Mesothelial cell of epicardium (in vitro differentiated cells): ENCODE measurements at places on chromosomes 16 and 17.

DNA sequence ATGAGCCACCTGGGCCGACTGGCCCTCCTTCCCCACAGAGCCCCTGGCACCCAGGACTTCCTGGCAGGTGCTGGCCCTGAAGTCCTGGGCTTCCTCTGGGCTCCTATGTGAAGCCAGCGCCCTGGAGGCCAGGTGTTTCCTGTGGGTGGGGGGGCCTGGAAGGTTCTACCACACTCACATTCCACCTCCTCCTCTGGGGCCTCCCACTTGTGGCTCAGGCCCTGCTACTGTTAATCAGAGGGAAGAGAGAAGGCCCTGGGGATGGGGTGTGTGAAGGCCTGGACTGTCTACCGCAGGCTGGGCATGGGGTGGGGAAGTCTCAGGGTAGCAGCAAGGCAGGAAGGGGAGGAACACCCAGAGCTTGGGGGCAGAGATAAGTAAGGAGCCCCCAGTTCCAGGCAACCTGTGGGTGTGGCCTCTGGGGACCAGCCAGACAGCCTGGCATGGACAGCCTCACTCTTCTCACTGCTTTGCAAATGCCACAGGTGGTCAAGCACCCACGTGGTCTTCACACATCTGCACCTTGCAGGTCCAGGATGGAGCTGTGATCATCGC, 111.9 kb upstream of the TNRC6C start:
- DNase-seq = no peak

DNA sequence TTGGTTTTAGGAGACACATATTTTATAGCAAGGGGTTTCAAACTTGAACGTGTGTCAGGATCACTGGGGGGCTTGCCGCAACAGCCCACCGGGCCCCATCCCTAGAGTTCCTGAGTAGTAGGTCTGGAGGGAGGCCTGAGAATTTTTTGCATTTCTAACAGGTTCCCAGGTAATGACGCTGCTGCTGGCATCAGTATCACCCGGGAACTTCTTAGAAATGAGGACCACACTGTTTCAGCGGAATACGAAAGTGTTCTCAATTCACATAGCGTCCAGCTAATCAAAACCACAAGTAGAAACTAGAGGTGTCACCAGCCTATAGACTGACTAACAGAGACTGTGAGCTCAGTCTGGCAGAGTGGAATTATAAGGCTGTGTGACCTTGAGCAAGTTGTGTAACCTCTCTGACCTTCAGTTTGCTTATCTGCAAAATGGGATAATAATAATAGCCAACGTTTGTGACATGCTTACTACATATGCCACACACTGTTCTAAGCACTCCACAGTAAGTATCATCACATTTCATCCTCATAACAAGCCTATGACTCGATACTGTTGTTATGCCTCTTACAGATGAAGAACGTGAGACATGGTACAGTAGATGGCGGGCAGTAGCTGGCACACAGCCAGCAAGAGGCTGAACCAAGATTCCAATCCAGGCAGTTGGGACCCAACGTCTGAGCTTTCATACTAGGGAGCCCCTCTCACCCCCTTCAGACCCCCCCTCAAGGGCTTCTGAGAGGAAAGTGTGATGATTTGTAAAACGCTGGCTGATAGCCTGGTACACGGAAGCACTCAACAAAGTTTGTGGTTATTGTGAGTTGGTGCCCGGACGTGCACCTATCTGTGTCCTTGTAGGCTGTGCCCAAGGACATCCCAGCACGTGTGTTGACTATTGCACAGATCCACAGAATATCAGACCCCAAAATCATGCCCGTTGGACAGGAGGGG, 4.6 kb upstream of the ICAM2 start:
- no peak for DNase-seq

DNA sequence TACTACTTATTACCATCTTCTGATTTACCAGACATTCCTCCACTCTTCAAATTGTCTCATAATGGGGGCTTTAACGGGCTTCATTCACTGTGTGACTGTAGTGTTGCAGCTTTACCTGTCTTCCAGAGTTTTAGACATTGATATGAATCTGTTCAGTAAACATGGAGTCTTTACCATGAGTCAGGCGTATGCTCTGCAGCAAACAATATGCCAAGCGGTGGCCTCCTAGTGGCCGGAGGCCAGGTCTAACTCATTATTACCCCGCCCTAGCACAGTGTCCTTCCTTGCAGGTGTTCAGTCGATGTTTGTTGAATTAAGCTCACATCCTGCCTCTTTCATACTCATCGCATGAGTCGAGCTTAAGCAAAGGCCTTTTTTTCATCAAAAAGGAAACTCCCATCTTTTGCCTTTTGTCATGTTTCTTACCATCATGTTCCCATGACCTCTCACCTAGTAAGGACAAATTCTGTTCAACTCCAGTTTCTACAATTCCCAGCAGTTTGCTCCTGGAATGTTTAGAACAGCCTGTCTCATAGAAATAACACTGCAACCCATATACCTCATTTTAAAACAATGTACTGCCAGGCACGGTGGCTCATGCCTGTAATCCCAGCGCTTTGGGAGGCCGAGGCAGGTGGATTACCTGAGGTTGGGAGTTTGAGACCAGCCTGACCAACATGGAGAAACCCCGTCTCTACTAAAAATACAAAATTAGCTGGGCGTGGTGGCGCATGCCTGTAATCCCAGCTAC, 39.4 kb downstream of the TUBD1 start:
- no peak for DNase-seq

- DNase-seq = no peak
These were observed 10.2 kb upstream of the MRC2 start for GRCh38 chr17:62616993-62617893.

GRCh38 chr16:82031116-82032084, 3.7 kb upstream of the HSD17B2 start:
- no peak for DNase-seq

GRCh38 chr17:19368229-19368628, 5.7 kb upstream of the B9D1 start:
- no peak for DNase-seq

GRCh38 chr17:81230043-81230820, 7.5 kb upstream of the CEP131 start:
- DNase-seq = no peak

GRCh38 chr16:84007965-84008364, 34.6 kb downstream of the SLC38A8 start:
- DNase-seq = no peak

DNA sequence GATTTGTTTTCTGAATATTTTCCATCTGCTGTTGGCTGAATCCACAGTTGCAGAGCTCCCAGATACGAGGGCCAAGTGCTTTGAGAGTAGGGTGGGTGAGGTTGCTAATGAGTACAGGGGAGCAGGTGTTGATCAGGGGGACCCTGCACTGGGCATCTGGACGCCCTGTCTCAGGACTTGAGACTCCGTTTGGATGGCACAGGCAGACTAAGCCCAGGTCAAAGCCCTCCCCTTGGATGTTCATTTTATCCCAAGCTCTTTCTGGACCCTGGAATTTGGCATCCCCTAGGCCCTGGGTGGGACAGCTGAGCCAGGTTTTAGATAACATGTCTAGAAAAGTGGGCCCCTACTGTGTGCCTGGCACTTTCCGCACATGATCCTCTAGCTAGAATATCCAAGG, 12.1 kb downstream of the USP6 start:
- DNase-seq = peak; percentile 21

DNA sequence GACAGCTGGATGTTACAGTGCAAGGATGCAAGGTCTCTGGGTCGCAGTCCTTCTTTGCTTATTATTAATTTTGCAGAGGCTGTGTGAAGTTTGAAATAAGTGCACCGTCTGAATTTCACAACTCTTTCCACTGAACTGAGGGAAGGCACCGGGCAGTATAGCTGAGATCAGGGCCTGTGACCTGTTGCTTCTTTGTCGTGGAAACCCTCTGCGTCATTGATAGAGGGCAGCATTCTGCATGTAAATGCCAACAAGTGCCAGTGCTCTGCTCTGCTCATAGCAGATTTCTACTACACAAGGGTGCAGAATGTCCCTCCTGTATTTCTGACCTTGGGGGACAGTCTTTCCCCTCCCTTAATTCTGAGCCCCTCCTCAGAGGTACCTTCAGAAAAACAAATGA, 26.0 kb downstream of the CD300LF start:
- DNase-seq = no peak

GRCh38 chr17:5705081-5705875, 121.0 kb upstream of the NLRP1 start:
- DNase-seq = peak; percentile 34

DNA sequence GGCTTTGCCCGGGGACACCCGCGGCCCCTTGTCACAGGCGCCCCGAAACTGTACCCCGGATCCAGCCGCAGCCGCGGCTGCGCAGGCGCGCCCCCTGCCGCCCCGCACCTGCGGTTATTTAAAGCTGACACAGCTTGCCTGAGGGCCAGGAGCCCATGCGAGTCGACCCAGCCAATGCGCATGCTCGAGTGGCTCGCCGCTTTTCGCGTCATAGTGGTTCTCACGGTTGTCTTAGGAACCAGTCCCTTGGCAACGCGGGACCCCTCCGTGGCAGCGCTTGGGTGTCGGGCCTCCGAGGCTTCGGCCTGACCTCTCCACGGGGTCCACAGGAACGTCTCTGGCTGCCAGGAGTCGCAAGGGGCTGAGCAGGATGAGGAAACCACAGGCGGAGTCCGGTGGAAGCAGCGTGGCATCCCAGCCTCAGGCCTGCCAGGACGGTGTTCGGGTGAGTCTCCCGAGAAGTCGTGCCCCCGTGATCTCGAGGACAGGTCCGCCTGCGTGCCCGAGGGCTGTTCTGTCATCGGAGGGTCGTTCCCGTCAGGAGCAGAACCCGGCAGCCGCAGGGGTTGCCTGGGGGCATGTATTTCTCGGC, 716.9 kb downstream of the KCNJ18 start:
- no peak for DNase-seq

DNA sequence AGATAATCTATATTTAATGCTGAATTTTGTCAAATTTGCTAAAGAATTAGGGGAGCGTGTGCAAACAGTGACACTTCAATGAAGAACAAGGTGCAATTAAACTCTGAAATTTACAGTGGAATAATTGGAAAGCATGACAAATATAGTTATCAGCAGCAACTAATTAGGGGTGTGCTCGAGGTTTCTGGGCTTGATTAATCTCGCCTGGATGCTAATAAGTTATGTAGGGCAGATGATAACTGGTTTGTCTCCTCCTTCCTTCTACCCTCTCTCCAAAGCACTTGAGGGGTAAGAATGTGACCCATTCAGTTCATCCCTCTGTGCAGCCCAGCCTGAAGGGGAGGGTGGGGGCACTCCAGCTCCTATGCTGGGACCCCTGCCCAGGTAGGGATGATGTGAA, 21.9 kb downstream of the MRM1 start:
- DNase-seq = no peak

DNA sequence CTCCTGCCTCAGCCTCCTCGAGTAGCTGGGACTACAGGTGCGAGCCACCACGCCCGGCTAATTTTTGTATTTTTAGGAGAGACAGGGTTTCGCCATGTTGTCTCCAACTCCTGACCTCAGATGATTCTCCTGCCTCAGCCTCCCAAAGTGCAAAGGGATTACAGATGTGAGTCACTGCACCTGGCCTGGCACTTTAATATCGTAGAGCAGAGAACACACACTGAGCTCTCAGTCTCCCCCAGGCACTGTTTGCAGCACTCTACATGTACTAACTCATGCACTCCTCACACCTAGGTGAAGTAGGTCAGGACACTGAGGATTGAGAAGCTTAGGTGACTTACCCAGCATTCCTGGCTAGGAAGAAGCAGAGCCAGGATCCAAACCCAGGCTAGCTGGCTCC, 15.0 kb downstream of the C17orf100 start:
- DNase-seq = no peak

DNA sequence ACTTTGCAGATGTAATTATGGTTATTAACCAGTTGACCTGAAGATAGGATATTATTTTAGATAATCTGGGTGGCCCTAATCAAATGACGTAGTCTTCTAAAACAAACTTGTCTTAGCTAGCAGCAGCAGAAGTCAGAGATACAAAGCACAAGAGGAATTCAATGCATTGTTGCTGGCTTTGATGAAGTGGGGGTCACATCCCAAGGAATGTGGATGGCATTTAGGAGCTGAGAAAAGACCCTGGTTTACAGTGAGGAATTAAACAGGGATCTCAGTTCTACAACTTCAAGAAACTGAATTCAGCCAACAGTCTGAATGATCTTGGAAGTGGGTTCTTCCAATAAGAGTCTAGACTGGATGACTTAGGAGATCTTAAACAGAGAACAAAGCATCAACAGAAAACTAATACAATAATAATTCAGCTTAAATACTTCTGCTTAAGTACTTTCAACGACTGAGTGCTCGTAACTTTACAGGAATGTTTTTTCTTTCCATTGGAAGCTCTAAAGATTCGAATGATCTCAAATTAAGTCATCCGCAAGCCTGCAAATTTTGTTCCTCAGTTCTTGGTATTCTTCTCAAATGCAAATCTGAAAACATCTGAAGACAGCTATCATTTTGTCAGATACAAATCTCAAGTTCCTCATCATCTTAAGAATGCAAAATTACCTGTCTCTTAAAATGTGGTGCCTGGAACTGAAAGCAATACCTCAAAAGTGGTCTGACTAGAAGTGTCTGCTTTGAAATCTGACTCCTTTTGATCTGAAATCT, 3.3 kb downstream of the C16orf46 start:
- DNase-seq = no peak

DNA sequence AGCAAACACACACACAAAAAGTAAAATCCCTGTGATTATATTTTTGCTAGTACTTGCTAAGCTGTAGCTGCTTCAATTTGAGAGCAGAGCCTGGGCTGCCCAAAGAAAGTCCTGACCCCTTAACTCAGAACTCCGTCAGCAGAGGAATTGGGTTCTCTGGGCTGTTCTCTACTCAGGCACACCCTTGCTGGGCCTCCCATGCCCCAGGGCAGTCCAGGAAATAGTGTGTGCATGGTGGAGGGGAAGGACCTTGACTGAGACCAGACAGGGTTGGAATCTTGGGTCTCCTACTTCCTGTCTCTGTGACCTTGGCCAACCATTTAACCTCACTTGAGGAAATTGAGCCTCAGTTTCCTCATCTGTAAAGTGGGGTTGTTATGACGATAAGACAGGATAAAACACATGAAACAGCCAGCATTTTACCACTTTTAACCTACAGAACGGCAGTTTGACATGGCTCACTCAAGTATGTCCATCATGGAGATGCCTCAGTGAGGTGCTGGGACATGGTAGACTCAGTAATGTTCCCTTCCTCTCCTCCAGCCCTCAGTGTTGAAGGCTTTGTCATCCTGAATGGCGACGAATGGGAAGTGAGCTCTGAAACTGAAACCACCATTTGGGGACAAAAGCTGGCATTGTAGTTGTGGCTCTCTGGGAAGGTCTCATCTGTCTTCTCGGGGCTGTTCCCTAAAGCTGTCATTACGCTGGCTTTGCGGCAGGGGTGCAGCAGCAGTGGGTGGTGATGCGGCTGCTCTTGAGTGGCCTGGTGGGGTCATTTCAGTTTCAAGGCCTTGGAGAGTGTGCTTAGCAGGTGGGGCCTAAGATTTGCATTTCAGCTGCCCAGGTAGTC, 74.9 kb downstream of the CMIP start:
- no peak for DNase-seq

GRCh38 chr16:48365601-48366164, 19.5 kb downstream of the SIAH1 start:
- peak; percentile 78 for DNase-seq

GRCh38 chr17:39671651-39672521, 3.6 kb downstream of the PNMT start:
- no peak for DNase-seq

- DNase-seq = no peak
These were observed 159.9 kb upstream of the GSE1 start for GRCh38 chr16:85453194-85453678.
